ENCODE measurements at places on chromosomes 4 and X.

- DNase-seq: no peak
Observed at GRCh38 chrX:69149466-69150280, 15.6 kb downstream of the PJA1 start.

GRCh38 chr4:128570387-128570975 lies 239.0 kb upstream of the JADE1 start:
- peak; percentile 51 for DNase-seq

DNA sequence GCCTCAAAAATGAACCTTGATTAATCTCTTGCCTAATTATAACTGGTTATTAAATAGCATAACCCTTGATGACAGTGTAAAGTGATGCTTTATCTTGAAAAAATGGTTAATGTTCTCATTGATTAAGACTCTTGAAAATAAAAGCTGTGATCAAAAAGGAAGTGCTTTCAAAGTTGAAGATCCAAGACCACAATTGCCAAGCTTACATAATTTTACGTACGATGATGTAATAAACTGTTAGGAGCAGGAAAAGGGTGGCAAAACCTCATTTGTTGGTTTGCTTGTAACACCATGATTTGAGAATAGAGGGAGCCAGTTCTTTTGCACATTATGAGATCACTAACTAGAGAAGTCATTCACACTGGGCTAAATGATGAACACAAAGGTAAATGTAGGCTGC lies 322.2 kb downstream of the ADGRL3 start:
- no peak for DNase-seq

GRCh38 chr4:108029731-108030130 lies 40.0 kb downstream of the HADH start:
- no peak for DNase-seq

GRCh38 chr4:164023214-164023613 lies 528.7 kb downstream of the TMA16 start:
- DNase-seq: no peak

DNA sequence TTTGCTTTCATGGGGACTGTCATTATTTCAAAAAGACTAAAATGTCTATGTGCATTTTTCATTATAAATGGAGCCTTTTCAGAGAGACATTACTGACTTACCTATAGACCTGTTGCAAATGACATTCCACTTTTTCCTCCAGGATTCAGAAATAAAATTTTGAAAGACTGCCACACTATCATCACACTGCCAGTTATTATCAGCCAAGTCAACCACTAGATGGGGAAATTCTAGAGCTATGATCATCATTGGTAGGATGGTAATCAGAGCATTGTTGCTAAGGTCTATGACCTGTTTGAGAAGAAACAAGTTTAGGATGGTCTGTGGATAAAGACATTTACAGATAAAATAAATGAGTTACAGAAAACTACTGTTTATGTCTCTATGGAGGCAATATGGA lies 22.5 kb downstream of the LRRC66 start:
- no peak for DNase-seq

DNA sequence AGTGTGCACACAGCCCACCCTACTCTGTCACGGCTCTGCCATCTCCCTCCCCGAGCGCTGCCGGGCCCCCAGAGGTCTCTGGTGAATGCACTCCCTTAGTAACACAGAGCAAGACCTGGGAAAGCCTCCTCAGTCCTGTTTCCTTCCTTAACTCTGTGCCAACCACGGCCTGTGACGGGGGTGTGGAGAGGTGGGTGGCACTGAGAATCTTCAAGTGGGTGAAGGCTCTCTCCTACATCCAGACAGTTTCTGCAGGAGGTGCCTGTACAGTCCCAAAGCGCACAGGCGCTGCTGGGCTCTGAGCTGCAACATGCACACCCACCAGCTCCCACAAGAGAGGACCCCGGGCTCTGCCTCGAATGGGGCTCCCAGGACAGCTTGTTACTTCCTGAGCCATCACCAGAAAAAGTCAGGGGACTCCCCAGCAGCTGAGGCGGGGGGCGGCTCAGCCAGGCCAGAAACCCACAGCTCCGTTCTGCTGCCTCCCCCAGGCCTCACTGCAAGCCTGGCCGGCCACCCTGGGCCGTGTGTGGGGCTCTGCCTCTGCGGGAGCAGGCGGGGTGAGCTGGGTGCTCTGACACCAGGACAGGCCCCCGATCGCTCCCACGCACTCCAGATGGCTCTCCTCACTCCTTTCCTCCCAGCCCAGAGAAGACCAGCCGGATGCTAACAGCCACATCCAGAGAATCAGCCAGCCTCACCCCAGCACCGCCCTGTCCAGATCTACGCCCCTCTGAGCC lies 29.7 kb downstream of the FAM53A start:
- DNase-seq: no peak

- peak; percentile 62 for DNase-seq
Observed at GRCh38 chr4:25861951-25862410, 807 bp downstream of the SEL1L3 start.

DNA sequence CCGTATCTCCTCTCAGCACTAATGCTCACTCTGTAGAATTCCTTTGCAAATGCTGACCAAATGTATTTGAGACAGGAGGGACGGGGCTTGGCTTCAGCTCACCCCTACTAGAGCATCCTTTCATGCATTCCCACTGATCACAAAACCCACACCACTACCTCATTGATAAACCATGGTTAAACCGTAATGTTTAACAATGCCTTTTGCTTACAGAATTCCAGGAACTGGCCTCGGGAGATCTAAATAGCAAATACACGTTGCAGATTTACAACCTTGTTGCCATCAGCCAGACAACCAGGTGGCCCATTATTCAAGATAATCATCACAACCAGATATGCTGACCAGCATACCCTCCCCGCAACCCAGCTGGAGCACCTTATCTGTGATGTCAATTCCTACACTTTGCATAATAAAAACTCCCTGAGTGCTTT lies 391.9 kb downstream of the KCTD8 start:
- no peak for DNase-seq

DNA sequence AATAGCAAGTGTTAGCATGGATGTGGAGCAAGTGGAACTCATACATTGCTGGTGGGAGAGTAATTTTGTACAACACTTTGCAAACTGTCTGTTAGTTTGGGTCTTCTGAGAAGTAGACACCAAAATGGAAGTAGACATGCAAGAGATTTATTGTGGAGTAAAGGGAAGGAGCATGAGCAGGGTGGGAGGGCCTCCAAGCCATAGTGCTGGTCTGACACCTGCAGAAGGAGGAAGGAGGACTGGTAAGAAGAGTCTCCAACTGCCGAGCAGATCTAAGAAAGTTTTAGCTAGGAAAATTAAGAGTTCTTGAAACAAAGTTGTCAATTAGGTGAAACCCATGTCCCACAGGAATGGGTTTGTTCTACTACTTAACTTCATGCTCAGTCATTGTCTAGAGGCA lies 64.0 kb upstream of the DDIT4L start:
- no peak for DNase-seq

GRCh38 chr4:79613269-79613935 lies 205.4 kb upstream of the GK2 start:
- no peak for DNase-seq

DNA sequence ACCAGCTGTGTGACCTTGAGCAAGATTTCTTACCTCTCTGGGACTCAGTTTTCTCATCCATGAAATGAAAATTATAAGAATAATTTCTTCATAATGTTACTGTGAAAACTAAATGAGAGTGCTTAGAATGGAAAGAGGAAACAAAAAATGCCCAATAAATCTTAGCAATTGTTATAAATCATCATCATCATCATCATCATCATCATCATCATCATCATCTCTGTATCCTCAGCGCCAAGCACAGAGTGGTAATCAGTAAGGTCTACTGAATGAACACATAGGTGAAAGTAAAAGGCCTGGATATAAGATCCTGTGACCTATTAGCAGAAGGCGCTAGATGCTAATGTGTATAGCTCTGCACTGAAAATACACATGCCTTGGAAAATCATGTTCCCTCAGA lies 6.8 kb upstream of the STARD8 start:
- no peak for DNase-seq

DNA sequence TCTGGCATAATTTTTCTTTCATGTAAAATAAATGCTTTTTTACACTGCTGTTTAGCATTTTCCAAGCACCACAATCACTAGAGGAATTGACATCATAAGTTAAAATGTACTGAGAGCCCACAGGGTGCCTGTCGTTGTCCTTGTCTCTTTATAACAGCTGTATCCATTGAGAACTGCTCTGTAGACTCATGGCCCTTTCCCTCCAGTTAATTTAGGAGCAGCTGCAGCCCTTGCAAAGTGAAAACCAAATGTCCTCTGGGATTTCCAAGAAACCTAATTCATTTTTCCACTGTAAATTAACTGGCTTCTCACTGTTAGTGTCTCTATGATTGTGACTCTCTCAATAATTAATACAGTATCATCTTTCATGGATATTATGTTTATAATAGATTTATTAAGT lies 185.9 kb downstream of the SLC4A4 start:
- DNase-seq: no peak

GRCh38 chrX:24343719-24344118 lies 16.7 kb upstream of the SUPT20HL1 start:
- DNase-seq: no peak

- DNase-seq: no peak
Observed at GRCh38 chr4:37928426-37929416, 31.5 kb upstream of the PTTG2 start.

GRCh38 chrX:136697156-136697555 lies 49.2 kb downstream of the CD40LG start:
- DNase-seq: no peak

- DNase-seq: peak; percentile 28
Observed at GRCh38 chr4:78534286-78534955, 17.1 kb upstream of the ANXA3 start.

DNA sequence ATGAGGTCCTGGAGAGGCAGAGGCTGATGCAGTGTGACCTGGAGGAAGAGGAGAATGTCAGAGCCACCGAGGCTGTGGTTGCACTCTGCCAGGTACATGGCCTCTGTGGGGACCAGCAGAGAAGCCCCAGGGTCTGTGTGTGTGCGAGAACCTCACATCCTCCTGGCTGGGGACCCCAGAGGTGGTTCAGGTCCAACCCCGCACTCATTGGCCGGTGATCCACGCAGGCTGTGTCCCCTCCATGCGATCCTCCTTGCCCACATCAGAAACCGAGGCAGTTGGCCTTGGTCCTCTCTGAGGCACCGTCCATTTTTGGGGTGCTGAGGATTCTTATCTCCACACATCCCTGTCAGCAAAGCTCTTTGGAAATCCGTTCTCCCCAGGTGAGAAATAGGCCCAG lies 45.3 kb downstream of the EVC start:
- DNase-seq: no peak

GRCh38 chr4:153152501-153153338 lies 51.5 kb upstream of the TRIM2 start:
- peak; percentile 34 for DNase-seq

GRCh38 chrX:41956027-41956426 lies 32.7 kb upstream of the CASK start:
- DNase-seq: no peak

GRCh38 chrX:109857584-109858228 lies 124.6 kb upstream of the ACSL4 start:
- DNase-seq: peak; percentile 49

GRCh38 chr4:168555437-168555836 lies 58.6 kb downstream of the PALLD start:
- DNase-seq: no peak

GRCh38 chr4:48334900-48335384 lies 6.4 kb upstream of the SLAIN2 start:
- DNase-seq: no peak

DNA sequence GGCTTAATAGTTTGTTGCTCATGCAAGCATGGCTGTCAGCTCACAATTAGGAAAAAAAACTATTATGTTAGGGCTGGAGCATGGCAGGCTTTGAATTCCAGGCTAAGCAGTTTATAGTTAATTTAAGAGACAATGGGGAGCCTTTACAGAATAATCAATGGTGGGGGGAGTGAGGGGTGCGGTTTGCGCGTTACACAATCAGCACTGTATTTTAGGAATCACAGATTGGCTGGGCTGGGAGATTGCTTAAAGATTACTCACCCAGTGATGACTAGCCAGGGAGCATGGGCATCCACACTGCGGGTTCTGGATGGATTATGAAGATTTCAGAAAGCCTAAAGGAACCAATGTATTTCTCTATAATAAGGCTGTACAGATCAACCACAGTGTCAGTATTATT lies 186.6 kb downstream of the SOX3 start:
- no peak for DNase-seq

DNA sequence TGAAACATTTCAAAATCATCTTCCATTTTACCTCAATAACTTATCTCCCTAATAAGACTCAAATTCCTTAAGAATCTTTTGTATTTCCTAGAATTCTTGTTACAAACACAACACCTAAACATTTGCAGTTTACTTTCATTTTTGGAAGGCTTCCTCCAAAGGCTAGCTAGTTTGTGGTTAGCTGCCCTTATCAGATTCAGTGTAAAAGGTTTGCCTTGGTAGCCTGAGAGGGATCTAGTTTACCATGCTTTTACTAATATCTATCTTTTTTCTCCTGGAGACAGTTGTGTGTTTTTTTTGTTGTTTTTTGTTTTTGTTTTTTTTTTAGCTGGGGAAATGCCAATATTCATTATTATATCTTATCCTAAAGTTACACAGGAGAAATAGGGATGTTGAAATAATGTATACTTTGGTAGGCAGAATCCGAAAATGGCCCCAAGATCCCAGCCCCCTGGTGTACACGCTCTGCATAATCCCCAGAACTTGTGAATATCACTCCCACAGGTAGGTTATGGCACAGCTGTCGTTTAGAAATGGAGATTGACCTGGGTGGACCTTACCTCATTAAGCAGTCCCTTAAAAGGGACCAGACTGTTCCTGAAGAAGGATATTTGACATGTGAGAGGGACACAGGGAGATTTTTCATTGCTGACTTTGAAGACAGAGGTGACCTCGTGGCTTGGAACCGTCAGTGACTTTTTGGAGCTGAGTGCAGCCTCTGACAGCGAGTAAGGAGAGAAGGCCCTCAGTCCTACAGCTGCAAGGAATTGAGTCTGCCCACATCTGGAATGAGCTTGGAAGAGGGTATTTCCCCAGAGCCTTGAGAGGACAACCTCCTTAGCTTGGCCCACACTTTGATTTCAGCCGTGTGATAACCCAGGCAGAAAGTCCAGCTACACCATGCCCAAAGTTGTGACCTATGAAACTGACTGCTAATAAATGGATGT lies 33.4 kb downstream of the SEPTIN11 start:
- DNase-seq: no peak

DNA sequence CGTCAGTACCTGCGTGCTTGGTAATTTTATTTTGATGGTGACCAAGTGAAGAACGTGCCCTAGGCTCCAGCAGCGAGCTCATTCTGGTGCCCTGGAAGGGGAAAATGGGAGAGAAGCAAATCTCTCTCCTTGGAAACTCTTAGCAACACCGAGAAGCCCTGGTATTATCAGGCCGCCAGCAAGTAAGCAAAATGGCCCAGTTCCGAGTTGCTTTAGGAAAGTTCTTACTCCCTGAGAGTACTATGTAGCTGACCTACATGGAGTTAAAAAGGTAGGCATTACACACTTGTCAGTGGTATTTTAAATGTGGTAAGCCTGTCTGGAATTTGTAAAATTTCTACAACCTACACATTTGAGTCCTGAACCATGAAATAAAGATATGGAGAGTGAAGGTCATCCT lies 146.4 kb downstream of the CPEB2 start:
- no peak for DNase-seq

DNA sequence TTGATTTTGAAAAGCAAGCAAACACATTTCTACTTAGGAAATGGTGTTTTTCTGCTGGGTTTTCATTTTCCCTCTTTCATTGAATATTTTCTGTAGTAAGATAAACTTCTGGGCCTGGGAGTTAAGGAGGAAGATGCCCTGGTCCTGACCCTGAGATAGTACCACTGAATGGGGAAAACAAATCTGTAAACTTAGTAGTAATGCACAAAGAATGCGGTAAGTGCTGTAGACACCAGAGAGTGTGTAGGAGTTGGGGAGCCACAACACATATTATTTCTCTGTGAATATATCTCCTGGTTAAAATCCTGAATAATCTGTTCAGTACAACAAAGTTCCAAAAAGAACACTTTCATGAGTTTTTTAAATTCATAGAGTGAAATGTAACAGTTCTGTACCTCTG lies 178.3 kb downstream of the MAPK10 start:
- DNase-seq: no peak
